Lung (tissue), 17 donors: ENCODE measurements at places on chromosomes 12 and 14.
A peak's percentile ranks its signal among the peaks of the same experiment; 100 is the strongest.

DNA sequence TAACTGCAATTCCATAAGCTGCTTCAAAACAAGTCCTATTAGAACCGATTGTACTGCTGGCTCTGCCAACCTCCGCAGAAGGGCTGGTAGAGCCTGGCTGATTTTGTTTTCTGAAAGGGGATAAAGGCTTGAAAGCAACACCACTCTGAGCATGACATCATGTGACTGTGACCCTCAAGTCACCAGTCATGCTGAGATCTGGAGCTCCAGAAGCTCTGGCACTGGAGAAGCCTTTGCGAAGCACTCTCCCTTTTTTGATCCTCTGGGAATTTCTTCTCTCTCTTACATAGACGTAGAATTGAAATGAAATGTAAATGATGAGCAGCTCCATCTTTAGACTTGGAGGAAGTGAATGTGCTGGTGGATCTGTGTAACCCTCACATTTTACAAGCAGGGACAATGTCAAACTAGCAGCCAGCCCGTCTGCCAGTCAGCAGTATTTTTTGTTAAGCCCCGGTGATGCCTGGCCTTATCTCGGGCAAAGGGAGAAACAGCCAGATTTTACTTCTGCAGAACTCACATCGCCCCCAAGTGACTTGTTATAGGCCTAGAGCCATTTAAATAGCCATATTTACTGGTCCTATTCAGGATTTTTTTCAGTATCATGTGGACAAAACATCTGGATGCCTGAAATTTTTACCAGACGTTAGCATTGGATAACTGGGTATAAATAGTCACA, 112.1 kb upstream of the NPAS3 start:
- DNase-seq: no peak

DNA sequence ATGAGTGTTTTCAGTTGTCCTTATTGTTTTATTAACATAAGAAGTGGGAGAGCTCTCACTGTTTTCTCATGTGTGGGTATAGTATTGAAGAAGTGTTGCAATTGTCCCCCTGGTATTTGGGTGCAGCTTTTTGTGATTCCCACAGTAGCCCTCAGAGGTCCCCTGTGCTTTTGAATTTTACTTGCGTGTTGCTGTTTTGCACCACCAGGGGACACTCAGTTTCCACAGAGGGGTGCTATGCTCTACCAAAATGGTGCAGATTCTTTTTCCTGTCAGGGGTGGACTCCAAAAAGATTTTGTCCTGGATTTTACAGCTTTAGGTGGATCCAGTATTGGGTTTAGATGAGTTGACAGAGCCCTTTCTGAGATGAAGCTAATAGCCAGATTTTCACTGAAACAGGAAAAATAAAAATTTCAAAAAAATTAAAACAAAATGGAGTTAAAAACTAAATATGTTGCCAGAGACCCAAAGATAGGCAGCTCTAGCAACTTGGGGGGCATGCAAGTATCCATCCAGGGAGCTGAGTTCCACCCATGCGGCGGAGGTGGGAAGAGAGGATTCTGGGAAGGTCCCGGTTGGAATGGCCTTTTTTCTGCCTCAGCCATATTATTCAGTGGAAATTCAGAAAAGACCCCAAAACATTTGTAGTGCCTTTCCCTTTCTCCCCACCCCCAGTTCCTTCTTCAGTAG, 50.2 kb downstream of the TTLL5 start:
- peak; percentile 60 for DNase-seq

DNA sequence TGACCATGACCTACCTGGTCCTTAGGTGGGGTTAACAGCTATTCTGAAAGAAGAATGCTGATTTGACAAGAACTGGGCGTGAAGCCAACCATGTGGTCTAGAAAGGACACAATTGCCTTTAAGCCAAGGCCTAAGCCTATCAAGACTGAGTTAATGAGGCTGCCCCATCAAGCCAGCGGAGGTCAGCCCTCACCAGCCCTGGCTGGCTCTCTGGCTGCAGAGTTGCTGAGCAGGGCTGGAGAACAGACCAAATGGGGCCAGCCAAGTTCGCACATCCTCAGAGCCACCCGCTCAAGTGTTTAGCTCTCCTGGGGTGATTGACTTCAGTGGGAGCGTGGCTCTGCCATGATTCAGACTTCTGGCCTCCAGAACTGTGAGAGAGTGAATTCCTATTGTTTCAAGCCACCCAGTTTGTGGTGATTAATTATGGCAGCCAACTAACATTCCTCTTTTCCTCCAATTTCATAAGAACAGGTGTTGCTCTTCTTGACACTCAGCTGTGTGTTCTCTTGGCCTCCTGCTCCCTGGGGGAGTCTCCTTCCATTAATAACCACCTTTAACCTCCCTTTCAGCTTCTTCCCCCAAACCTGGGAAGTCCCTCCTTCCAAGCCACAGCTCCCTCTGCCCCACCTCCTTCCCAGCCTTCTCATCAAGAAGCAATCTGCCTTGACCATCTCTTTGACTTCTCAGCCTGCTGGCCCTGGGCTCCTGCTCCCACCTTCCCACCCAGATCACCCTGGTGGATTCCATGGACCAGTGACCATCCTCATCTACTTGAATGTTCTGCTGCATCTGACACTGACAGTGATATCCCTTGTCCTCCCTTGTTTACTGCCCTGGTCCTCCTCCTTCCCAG, 5.3 kb upstream of the SERPINA5 start:
- no peak for DNase-seq

DNA sequence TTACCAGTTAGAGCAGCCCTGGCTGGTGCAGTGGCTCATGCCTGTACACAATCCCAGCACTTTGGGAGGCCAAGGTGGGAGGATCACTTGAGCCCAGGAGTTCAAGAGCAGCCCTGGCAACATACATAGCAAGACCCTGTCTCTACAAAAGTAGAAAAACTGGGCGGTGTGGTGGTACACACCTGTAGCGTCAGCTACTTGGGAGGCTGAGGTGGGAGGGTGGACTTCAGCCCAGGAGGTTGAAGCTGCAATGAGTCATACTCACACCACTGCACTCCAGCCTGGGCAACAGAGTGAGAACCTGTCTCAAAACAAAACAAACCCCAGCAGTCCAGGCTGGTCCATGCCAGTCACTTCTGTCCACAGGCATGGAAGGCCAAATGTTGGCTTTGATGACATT, 7.4 kb downstream of the COX14 start:
- DNase-seq: no peak

GRCh38 chr12:102643879-102644575, 163.7 kb upstream of the IGF1 start:
- DNase-seq: no peak

DNA sequence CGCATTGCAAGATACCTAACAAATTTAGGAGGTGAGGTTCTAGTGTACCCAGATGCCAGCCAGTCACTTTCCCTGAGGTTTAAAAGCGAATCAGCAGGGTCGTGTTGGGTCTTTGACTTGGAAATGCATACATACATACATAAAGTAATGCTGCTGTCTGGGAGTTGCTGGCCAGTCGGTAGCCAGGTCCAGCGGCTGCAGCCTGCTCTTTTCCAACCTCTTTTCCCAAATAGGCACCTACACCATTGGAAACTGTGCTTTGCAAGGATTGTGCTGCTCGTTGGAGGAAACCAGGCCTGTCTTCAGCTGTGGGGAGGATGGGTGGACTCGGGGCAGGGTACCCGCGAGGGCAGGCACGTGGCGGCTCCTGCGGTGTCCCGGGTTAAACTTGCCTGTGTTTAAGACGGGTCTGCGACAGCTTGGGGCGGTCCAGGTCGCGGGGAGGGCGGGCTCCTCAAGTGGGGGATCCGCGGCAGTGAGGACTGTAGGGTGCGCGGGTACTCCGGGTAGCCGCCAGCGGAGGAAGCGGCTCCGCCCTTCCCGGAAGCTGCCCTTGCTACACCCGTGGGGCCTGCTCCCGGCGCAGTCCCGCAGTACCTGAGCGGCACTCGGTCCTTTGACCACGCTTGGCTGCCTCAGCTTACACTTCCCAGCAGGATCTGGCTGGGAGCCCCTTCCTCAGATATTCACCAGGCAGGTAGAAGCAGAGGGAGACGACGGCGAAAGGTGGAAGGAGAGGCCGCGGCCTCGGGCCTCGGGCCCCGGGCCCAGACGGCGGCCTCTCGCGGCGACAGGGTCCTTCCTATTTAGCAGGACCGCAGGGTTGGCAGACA, 2.7 kb downstream of the TTC6 start:
- DNase-seq: peak; percentile 46

DNA sequence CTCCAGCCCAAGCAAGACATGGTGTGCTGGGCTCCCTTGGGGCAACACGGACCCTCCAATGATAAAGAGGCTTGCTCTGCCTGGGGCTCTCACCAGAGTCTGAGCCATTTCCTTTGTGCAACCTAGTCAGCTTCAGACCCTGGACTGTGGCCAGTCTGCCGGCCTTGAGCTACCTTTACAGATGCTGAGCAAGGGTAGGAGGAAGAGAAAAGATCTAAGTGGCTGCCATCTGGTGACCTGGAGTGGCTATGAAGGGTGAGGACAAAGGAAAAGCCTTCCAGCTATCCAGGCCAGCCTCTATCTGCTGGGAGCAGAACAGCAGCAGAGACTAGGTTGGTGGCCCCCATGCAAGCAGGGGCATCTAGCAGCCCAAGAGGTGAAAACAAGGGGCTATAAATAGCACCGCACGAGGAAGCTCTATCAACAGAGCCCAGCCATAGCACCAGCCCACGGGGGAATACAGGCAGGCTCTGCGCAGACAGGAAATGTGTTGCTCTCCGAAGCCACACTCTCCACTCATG, 230.1 kb downstream of the FOXN3 start:
- DNase-seq: no peak

- DNase-seq: no peak
Observed at GRCh38 chr14:68576496-68577244, 216.2 kb downstream of the ZFP36L1 start.

- peak; percentile 79 for DNase-seq
Observed at GRCh38 chr12:104669851-104670337, 213.1 kb downstream of the CHST11 start.

- DNase-seq: peak; percentile 93
Observed at GRCh38 chr14:105248368-105249181, at the start of gene BTBD6. Gene BTBD6 (plus strand): TSS chr14:105248533. CDS start chr14:105248712, 179 bp downstream.
